ENCODE measurements at places on chromosomes 1 and 21.

DNA sequence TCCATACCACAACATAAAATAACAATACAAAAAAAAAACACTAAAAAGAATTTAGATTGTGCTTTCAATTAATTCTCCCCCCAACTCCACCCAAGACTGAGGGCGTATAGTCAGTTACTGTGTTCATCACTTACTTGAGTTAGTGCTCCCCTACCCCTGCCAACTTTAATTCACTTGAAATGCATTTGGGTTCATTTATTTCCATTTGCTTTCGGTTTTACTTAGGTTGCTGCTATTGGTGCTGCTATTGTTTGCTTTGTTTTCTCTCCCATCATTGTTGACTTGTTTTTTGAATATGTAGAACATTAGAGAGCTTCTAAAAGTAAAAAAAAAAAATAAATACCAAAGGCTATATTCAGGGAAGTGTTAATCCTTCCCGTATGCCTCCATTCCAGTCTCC lies 10.7 kb upstream of the CYYR1 start:
- no peak for DNase-seq

DNA sequence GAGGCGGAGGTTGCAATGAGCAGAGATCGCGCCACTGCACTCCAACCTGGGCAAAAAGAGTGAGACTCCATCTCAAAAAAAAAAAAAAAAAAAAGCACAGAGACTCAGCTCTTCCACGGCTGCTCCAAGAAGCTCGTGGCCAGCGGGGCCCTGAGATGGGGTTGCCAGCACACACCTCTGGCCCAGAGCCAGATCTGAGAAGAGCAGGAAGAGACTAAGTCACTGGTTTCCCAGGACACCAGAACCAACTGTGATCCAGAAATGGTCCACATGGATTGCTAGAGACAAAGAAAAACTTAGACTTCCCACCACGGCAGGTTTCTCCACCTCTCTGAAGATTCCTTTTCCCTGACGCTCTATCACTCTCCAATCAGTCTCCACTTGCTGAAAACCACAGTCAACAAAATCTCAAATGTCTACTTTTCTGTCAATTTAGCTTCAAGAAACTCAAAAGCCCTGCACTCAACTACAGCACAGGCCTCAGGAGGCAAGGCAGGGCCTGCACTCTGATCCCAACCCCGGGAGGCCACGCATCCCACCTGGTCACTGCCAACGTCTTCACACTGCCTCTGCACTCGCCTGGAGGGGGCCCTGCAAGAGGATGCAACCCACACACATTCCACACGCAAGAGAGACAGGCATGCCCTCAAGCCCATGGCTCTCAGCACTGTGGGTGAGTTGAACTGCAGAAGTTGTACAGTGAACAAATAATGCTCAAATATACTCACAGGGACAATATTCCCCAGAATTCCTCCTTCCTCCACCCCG lies 79.0 kb downstream of the NPHP4 start:
- no peak for DNase-seq

DNA sequence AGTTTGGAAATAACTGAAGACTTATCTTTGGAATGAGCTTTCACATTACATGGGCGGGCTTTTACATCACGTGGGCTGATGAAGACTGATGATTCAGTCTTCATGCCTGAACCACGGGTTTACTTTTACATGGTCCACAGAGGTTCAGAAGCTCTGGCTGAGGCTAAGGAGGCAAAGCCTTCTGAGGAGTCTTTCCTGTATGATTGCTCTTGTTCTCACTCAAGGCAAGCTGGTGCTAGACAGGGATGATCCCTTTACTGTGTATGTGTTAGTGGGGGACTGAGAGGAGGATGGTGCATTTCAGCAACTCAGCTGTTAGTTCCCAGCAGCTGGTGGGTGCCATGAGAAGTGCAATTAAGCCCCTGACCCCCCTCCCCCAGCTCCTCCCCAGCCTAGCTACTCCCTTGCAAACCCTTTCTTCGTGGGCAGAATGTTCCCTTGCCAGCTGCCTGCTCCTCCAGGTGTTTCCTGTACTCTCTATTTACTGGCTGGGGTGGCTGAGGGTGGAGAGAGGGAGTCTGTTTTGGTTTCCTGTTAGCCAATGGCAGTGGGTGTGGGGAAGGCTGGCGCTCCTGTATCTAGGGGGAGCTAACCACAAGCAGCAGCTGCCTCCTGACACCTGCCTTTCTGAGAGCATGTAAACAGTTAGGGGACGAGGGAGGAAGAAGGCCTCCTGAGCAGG lies 15.4 kb downstream of the BTG2 start:
- peak; percentile 87 for DNase-seq

DNA sequence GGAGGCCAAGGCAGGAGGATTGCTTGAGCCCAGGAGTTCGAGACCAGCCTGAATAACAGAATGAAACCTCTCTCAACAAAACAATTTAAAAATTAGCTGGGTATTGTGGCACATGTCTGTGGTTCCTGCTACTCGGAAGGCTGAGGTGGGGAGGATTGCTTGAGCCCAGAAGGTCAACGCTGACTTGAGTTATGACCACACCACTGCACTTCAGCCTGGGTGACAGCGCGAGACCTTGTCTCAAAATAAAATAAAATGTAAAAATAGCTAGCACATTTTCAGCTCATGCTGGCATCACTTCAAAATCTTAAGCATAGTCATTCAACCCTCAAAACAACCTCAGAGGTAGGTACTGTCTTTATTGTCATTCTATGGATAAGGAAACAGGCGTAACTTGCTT lies 6.4 kb downstream of the JAK1 start:
- no peak for DNase-seq

GRCh38 chr1:239389703-239390102 lies 3.3 kb downstream of the CHRM3 start:
- no peak for DNase-seq

- no peak for DNase-seq
Measured at GRCh38 chr1:11151826-11152612, 37.1 kb upstream of the ANGPTL7 start.

- DNase-seq, result no peak
Measured at GRCh38 chr1:178397678-178398077, 99.1 kb downstream of the CLEC20A start.

Measured in NCI-H2171 (cell line).